ENCODE measurements at places on chromosomes 3 and 15.
A peak's percentile ranks its signal among the peaks of the same experiment; 100 is the strongest.

DNA sequence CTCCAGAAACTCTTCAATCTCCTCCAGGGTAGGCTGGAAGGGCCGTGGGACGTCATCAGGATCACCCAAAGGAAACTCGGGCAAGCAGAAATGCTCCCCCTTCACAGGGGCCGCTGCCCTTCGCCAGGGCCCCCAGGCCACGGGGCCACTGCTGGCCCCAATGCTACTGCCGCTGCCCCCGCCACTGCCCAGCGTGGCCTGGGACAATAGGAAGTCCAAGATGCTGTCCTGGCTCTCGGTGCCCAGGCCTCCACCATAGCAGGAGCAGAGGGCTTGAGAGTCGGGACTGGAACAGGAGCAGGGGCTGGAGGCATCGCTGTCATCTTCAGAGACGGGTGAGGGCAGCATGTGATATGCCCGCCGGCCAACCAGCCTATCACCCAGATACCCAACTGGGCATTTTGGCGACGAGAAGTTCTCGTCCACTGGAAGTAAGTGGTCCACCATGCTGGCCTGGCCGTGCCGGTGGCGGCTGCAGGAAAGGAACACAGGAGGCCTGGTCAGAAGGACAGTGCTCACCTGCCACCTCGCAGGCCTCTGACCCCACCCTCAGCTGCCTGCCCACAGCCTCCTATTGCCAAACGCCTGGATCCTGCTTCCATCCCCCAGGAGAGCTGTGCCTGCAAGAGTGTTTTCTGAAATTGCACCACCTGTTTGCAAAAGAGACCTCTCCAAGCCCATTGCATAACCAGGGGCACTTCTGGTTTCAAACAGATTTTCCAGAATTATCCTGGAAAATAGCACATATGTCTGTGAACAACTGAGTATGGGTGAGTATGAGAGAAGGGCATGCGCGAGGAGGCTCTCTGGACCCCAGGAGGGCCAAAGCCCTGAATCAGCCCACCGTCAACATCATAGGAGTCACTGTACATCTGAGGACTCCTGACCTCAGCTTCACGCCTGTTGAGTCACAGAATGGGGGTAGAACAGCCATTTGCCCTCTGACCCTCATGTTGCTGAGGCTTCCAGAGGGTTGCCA, 4.4 kb downstream of the KLF15 start:
- DNase-seq = no peak

- no peak for DNase-seq
Observed at GRCh38 chr15:51818150-51818549, 11.3 kb upstream of the TMOD3 start.

DNA sequence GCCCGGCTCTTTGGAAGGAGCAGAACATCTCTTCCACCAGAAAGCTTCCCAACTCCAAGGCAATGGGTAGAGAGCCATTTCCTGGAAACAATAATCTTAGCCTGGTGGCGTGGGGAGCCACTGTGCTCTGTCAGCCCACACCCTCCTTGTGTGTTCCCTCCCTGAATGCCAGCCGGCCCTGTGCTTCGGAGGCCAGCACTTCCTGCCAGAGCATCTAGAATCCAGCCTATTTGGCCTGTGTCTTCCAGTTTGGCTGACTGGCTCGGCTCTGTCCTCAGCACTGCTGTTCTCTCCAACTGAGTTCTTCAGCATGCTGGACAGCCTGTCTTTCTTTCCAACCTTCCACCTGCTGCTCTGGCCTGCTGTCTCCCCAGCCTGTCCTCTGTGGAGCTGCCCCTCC, 349.3 kb downstream of the MFSD1 start:
- no peak for DNase-seq

DNA sequence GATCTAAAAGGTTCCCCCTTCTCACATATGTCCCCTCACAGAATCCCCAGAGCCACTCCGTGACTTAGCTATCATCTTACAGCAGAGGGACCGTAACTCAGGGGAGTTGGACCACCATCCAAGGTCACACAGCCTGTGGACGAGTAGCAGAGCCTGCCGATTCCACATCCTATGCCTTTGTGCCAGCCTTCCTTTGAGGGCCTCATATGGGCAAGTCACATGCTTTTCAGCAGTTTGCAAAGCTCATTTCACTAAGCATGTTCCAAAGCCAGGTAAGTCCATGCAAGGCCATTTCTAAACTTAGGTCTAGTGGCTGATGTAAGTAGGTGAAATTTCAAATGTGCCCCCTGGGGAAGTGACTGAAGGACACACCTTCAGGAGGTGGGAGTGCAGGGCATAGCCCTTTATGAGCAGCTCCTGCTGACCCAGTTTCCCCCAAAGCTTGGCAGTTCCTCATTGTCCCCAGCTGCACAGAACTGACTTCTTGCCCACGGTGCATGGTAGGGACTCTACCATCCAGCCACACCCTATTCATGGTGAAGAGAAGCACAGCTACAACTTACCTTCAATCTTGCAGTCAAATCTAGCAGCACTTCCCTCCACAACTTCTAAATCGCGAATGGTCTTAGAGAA, 33.3 kb upstream of the HACD2 start:
- DNase-seq = no peak

- DNase-seq = no peak
Observed at GRCh38 chr15:29516929-29517328, 247.3 kb upstream of the NSMCE3 start.

DNA sequence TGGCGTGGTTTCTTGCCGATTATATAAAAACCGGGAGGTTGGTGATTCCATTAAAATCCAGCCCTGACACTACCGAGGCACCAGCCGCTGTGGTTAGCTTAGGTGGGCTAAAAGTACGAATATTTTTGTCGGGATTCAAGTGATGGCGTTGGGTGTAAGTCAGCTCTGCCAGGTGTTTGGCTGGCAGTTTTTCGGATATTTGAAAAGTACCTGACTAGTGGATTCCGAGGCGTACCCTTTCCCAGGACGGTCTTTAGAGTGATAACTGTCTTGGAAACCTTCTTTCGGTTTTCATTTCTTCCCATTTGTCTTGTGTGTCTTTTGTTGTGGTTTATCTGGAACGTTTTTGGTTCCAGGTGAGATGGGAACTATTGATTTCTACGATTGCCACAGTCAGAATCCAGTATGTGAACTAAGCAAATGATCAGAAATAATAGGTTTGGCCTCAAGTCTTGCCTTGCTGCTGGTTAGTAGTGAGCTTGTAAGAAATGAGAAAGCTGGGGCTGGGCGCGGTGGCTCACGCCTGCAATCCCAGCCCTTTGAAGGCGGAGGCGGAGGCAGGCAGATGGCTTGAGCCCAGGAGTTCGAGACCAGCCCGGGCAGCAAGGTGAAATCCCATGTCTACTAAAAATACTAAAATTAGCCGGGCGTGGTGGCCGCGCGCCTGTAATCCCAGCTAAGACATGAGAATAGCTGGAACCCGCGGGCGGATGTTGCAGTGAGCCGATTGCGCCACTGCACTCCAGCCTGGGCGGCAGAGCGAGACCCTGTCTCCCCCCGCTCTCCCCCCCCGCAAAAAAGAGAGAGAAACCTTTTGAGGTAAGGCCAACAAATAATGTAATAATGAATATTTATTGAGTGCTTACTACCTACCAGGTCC, 1.4 kb downstream of the FYTTD1 start:
- no peak for DNase-seq

GRCh38 chr15:36594556-36595090, 15.2 kb downstream of the CDIN1 start:
- no peak for DNase-seq

- peak; percentile 31 for DNase-seq
Observed at GRCh38 chr15:68791431-68792283, 29.0 kb downstream of the ANP32A start.

- no peak for DNase-seq
Observed at GRCh38 chr3:177460047-177460446, 262.8 kb upstream of the TBL1XR1 start.

- no peak for DNase-seq
Observed at GRCh38 chr3:149305376-149305775, 28.1 kb downstream of the TM4SF18 start.

DNA sequence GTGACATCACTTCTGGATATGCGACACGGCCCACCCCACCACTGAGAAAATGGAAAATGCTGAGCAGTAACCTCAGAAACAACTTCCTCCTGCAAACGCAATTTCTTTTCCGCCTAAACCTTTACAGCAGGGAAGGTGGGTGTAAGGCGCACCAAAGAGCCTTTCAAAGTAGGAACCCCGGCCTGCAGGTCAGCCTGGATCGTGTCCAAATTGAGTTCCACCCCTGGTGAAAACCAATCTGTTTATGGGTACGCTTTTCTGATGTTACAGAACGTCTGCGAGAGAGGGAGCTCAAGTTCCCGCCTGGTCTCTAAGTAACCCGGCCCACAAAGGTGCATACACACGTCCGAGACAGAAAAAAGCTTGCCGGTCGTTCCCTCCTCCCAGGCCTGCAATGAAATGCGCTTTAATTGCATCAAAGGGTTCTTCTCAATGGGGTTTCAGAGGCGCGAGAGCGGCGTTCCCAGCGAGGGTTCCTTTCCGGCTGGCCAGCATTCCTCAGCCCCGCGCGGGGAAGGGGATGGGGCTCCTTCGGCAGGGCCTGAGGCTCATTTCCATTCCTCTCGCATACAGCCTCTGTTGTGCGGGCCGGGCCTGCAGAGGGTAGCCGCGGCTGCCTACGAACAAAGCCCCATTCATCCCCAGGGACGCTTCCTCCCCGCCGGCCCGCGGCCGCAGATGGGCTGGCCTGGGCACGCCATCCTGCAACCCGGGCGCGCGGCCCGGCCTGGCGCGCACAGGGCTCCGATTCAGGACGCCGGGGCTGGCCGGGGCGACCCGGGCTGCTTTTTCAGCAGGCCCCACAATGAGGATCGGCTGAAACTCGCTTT, 138.1 kb downstream of the TMCO5A start:
- no peak for DNase-seq

DNA sequence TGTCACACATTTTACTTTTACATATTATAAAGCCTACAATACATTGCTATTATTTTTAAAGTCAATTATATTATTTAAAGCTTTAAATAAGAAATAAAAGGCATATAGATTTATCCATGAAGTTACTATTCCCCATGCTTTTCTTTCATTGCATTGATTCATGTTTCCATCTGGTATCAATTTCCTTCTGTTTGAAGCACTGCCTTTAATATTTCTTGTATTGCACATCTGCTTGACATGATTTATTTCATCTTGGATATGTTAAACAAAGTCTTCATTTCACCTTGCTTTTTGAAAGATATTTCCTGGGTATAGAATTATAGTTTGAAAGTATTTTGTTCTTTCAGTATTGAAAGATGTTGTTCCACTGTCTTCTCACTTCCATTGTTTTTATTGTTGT, 174.3 kb upstream of the MBNL1 start:
- DNase-seq = no peak

DNA sequence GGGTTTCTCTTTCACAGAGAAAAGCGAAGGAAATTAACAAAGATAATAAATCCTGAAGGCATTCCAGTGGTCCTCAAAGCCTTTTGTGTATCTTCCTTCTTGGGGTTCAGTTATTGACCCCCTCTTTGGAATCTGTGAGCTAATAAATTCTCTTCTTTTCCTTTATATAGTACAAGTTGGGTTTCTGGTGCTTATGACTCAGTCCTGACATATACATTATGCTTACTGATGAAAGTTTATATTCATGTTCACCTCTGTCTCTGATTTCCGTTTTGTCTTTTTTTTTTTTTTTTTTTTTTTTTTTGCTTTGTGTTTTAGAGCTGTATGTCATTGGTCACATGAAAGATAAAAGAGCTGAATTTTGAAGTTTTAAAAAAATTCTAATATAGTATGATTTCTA, 230.7 kb upstream of the RBMS3 start:
- no peak for DNase-seq

DNA sequence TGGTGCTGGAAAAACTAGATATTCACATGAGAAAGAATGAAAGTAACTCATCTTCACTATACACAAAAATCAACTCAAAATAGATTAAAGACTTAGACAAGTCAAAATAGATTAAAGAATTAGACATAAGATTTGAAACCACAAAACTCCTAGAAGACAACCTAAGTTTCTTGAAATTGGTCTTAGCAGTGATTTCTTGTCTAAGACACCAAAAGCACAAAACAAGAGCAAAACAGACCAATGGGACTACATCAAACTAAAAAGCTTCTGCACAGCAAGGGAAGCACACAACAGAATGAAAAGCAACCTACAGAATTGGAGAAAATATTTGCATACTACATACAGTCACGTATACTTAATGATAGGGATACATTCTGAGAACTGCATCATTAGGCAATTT, 6.5 kb upstream of the VPS39 start:
- DNase-seq = no peak

DNA sequence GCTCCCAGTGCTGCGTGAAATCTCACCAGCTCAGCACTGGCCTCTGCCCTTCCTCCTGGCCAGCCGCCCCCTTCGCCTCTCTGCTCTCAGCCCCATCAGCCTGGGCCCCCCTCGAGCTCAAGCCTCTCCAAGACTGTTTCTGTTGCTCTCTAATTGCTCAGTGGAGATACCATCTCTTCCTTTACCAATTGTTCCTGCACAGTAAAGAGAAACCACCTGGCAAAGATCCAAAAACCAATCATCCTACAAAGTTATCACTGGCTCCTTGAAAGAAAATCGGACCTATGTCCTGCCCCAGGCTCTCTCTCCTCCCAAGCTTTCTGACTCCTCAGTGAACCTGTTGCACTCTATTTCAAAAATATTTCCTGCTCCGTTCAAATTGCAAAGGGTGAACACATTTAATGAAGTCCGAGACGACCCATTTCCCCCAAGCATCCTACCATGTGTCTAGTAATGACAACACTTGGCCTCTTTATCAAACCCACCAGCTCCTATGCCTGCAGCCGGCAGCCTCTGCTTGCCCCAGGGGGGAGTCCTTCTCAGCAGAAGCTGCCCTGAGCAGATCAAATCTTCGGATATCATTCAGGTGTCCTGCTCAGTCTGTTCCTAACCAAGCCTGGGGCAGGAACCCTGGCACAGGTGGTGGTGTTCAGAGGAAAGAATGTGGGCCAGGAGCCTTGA, 53.7 kb upstream of the FAM174B start:
- no peak for DNase-seq

DNA sequence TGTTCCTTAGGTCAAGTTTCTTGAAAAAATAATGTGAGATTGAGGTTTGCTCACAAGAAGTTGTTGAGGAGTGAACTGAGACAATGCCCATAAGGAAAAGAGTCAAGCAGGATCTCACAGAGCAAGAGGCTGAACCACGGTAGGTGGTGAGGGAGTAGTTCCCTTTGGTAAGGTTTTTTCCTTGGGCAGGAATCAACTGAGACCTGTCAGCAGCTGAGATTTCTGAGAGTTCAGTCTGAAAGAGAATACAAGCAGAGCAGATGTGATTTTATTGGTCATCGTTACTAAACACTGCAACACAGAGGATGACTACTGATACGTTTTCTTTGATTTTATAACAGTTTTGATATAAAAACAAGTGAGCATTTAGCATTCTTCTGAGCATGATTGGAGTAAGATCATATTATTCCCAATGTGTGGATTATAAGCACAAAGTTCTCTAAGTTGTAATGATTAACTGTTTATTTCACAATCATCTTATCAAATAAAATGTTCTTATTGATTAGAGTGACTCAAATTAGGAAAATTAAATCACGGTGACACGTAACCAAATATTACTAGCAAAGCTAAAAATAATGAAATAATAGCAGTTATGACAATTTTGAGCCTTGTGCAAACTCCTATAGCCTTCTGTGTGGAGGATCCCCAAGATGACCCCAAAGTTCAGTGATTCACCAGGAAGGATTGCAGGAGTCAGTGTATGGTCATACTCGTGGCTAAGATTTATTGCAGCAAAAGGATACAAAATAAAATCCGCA, 346.2 kb upstream of the ZNF717 start:
- DNase-seq = no peak

- DNase-seq = no peak
Observed at GRCh38 chr15:69703532-69704187, 251.0 kb downstream of the RPLP1 start.

GRCh38 chr15:95129574-95129973, 898.2 kb downstream of the MCTP2 start:
- DNase-seq = no peak

- no peak for DNase-seq
Observed at GRCh38 chr3:197229178-197229577, 69.2 kb downstream of the DLG1 start.

GRCh38 chr15:38680775-38681174, 116.2 kb upstream of the RASGRP1 start:
- no peak for DNase-seq
